ENCODE measurements at places on chromosomes 3 and 15.

- DNase-seq, result no peak
Observed at GRCh38 chr15:41502795-41503668, 9.4 kb downstream of the ITPKA start.

- DNase-seq, result no peak
Observed at GRCh38 chr3:14534516-14535191, 5.5 kb downstream of the GRIP2 start.

- DNase-seq, result no peak
Observed at GRCh38 chr3:192907784-192908183, 9.9 kb downstream of the MB21D2 start.

GRCh38 chr3:89565098-89565497 is 457.7 kb downstream of the EPHA3 start:
- DNase-seq, result no peak

- DNase-seq, result no peak
Observed at GRCh38 chr3:118292841-118293240, 741.8 kb downstream of the IGSF11 start.

GRCh38 chr3:154324919-154325318 is 632 bp upstream of the DHX36 start:
- no peak for DNase-seq

DNA sequence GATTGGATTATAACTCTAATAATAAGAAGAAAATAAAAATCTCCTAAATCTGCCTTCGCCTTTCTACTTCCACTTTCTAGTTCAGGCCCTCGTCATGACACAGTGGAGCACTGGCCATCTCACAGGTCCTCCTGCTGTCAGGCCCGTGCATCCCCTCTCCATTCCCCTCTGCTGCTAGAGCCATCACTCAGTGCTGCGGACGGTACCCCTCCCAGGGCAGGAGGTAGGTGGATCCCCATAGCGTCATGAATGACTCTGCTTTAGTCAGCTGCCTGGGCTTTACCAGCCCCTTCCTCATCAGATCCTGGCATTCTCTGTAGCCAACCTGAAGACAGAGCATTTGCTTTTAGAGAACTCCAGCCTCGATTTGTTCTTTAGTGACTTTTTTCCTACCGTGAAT is 12.0 kb upstream of the PPP1R2 start:
- DNase-seq, result no peak

DNA sequence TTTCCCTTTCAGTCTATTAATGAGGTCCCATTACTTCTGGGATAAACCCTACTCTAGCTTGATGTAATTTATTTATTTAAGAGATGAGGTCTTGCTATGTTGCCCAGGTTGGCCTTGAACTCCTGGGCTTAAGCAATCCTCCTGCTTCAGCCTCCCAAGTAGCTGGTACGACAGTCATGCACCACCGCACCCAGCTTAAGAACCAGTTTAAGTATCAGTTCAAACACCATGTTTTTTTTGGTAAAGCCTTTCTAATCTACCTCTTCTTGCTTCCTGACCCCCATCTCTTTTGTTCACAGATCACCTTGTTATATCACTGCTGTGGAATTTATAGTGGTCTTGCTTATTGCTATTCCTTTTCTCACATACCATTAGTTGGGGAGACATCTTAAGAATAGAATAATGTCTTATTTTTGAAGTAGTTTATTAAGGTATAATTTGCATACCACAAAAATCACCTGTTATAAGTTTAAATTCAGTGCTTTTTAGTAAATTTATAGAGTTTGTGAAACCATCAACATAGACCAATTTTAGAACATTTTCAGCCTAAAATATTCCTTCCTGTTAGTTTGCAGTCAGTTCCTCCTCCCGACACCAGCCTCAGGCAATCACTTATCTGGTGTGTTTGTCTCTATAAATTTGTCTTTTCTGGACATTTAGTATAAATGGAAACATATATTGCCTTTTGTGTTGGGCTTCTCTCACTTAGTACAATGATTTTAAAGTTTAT is 257.9 kb downstream of the PDCD6IP start:
- DNase-seq, result no peak

DNA sequence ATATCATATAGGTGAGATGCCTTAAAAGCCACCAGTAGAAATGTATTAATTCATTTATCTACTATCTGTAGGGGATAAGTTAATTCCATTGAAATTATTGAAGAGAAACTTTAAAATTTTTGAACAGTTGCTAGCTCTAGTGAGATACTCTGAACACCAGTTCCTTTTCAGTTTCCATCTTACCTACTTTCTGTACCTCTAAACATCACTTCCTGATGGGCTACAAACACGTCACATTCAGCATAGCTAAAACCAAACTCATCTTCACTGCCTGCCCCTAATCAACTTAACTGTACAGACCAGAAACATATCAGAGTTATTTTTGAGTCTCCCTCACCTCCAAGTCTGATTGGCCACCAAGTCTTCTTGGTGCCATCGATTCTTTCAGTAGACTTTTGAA is 88.9 kb downstream of the FEZF2 start:
- DNase-seq, result no peak

DNA sequence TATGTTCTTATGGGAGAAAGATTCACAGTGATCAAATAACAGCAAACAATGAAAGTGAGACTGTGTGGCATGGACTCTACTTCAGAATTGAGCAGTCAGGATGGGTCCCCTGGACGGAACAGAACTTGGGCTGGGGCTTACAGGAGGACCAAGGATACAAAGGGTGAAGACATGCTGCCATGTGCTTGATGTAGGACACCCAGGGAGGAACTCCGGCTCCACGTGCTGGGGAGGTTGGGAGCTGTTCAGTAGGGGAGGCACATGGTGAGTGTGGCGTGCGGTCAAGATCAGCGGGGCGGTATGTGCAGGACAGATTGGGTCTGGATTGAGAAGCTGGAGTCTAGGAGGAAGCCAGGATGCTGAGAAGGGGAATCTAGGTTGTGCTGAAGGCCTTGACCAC is 32.6 kb downstream of the PPCDC start:
- DNase-seq, result no peak

DNA sequence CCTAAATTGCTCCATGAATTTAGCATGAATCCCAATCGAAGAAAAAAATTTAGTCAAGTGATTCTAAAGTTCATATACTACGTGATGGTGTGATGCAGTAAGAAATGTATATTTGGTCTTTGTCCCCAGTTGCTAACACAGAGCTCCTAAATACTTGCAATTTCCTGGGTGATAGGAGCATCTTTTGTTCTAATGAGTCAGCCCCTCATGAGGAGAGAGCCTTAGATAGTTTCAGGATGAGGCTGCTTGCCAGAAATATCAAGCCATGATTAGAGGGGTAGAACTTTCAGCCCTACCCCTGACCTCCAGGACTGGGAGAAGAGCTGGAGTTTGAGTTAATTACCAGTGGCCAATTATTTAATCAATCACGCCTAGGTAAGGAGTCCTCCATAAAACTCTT is 170.2 kb downstream of the PDE8A start:
- DNase-seq, result no peak

DNA sequence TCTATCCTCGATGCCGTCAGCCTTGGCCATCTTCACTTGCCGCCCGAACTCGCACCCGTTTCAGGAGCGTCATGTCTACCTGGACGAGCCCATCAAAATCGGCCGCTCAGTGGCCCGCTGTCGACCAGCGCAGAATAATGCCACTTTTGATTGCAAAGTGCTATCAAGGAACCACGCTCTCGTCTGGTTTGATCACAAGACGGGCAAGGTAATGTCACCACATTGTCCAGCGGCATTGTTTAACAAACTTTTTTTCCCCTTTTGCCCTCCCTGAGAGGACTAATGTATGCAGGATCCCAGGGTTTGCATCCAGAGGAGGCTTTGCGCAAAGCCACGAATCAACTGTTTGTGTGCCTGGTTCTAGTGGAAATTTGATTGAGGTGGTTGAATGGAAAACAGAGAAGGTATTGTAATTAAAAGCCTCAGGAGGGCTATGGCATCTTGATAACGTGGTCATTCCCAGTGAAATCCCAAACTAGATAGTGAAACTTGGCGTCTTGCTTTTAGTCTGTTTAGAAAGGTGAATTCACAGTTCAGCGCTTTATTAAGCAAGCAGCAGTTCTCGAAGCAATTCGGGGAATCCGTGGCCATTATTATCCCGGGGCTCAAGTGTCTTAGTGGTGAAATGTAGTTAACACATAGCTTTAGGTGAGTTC is 1.7 kb downstream of the SLMAP start:
- DNase-seq, result peak; percentile 32

DNA sequence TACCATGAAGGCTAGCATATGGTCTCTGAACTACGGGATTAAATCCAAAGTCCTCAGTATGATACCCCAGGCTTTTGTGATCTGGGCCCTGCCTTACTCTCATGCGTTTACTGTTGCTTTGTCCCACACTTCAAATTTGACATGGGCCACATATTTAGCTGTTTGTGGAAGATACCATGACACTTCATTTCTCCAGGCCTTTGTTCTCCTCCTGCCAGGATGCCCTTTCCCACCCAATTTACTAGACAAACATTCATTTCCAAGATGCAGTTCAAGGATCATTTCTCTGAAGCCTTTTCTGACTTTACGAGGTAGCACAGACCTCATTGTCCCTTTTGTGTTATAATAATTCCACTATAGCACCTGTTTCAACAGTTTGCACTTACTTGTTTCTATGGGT is 2.2 kb upstream of the OXSM start:
- DNase-seq, result no peak

GRCh38 chr3:185988080-185988815 is 50.4 kb upstream of the TRA2B start:
- DNase-seq, result no peak

DNA sequence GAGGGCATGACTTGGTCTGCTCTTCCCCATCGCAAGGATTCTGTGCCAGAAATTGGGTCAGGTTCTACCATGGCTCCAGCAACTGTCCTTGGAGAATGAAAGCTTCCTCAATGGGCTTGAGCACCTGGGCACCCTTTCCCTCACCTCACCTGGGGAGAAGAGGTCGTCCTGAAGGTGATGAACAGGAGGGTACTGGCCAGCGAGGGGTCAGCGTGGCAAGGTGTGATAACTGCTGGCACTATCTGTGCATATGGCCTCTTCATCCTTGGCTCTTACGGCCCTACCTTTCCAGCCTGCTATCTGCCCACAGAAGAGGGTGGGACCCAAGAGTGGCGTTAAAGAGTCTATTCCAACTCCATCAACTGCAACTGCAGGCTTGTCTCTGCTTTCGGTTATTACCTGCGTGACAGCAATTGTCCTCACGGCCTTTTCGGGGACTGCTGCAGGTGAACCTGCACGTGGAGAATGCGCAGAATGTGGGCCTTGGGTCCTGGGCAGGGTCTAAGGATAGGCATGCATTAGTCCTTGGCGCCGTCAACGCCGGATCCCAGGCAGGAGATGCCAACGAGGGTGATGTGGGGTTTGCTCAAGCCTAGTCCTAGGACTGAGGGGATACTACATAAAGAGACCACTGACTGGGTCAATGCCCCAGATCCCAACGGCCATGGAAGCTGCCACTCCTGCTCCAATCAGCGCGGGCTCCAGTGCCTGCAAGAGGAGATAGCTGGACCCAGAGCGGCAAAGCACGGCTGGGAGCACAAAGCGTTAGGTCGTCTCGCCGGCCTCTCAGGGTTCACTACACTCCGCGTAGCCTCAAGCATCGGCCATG is 625 bp upstream of the RBM15B start:
- DNase-seq, result no peak

DNA sequence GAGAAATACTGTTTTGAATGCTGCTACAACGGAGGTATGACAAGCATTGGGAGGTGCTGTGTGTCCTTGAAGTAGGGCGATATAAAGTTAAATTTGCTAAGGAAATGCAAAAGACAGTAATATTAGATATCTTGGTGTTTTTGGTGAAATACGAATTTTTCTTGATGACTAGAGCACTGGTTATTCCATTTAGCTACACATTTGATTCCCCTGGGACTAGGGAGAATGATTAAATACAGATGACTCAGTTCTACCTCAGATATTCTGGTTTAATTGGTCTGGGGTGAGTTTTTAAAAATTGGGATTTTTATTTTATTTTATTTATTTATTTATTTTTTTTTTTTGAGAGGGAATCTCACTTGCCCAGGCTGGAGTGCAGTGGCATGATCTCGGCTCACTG is 18.7 kb upstream of the GADL1 start:
- DNase-seq, result no peak

GRCh38 chr3:42139621-42140453 is 48.7 kb downstream of the TRAK1 start:
- no peak for DNase-seq

GRCh38 chr15:57797568-57798267 is 91.2 kb downstream of the POLR2M start:
- DNase-seq, result no peak

GRCh38 chr15:59953392-59953883 is 50.7 kb upstream of the FOXB1 start:
- no peak for DNase-seq

DNA sequence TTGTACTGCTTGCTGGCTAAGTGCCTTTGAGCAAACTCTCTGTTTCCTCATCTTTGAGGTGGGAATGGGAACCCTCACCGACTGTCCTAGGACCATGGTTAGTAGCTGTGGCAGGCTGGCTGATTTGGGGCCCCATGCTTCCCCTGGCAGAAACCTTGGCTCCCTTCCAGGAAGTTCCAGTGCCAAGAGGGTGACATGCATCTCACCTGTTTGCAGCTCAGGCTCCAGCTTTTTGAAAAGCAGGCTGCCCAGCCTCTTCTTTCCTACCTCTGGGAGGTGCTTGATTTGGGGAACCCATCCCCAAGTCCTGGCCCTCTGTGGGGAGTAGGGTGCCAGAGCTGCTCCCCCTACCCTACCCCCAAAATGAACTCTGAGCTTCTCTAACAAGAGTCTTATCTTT is 50.8 kb downstream of the RAB11A start:
- no peak for DNase-seq

- no peak for DNase-seq
Observed at GRCh38 chr3:163218336-163218735, 1721.7 kb downstream of the OTOL1 start.

DNA sequence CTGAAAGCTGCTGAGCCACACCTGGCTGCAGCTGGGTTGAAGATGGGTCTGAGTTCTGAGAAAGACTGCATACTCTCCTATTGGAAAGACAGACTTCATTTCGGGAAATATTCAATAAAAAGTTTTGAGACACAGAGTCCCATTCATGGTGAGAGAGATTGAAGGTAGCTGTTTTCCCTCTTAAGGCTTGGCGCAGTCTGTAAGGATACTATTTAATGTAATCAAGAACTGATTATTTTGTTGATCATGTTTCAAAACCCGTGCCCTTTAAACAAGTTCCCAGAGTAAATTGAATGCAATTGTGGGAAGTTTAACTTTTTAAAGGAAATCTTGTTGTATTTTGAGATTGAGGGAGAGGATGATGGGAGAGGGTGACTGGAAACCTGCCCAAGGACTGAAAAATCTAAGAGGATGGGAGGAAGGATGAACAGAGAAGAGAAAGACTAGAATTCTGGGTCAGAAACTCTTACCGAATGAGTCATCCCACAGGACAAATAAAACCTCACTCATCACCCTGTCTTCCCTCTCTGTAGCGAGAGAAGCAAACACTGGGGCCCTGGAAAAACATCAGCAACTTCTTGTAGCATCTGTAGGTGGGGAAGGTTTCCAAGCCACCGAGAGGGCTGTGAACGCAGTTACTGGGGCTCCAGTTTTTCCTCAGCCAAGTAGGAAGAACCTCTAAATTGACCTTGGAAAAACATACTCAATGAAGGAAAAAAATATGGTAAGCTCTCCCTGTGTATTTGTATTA is 193.2 kb upstream of the TPRG1 start:
- DNase-seq, result peak; percentile 6

Measured in SW480 (cell line).